Right kidney (tissue), 9 donors: ENCODE measurements at places on chromosomes 3 and 15.

- DNase-seq: no peak
Measured at GRCh38 chr3:74353039-74353438, 261.4 kb downstream of the CNTN3 start.

DNA sequence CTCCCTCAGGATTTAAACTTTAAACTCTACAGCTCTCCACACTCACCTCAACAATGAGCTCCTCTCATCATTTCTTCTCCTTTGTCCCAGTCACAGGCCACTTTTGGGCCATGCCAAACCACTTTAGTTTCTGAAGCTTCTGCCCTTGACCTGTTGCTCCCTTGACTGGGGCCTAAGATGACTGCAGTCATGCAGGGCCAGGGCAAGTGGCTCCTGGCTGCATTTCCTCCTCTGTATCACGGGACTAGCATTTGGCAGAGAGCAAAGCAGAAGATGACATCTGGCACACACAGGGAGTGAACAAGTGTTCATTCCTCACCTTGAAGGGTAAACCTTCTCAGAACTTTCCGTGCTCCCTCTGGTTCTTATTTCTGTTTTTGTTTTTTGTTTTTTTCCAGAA, 136.9 kb downstream of the PDE8A start:
- DNase-seq: no peak

GRCh38 chr3:178498871-178499270, 37.4 kb upstream of the KCNMB2 start:
- DNase-seq: no peak

- DNase-seq: no peak
Measured at GRCh38 chr3:77414881-77415280, 375.0 kb downstream of the ROBO2 start.

DNA sequence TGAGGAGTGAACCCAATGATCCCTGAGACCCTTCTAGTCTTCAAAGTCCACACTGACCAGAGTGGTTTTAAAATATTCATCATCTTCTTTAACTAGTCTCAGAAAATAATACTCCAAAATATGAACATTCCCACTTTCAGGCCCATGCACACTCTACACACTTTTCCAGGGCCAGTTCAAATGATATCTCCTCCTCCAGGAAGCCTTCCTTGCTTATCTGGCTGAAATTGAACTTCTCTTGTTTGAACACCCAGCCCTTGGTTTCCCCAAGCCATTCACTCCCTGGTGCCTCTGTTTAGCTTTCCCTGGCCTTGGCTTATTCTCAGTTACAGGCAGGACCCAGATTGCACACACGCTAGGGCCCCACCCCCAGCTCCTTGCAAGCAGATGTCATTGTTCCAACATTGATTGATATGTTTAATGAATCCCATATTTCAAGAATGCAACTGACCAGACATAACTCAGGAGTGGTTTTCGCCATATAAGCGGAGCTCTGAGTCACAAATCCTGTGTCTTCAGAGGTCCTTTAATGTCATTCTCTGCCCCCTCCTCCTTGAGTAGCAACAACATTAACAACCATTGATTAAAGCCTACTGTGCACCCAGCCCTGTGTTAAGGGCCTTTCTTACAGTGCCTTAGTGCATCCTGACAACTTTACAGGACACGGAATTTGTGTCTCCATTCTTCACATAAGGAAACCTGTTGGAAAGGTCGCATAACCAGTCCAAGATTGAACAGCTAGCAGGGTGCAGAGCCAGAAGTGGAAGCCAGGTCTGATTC, 2.1 kb downstream of the ITGA11 start:
- no peak for DNase-seq

GRCh38 chr3:53566461-53567145, 72.2 kb downstream of the CACNA1D start:
- no peak for DNase-seq

- DNase-seq: no peak
Measured at GRCh38 chr3:114374433-114374990, 80.7 kb downstream of the TIGIT start.

DNA sequence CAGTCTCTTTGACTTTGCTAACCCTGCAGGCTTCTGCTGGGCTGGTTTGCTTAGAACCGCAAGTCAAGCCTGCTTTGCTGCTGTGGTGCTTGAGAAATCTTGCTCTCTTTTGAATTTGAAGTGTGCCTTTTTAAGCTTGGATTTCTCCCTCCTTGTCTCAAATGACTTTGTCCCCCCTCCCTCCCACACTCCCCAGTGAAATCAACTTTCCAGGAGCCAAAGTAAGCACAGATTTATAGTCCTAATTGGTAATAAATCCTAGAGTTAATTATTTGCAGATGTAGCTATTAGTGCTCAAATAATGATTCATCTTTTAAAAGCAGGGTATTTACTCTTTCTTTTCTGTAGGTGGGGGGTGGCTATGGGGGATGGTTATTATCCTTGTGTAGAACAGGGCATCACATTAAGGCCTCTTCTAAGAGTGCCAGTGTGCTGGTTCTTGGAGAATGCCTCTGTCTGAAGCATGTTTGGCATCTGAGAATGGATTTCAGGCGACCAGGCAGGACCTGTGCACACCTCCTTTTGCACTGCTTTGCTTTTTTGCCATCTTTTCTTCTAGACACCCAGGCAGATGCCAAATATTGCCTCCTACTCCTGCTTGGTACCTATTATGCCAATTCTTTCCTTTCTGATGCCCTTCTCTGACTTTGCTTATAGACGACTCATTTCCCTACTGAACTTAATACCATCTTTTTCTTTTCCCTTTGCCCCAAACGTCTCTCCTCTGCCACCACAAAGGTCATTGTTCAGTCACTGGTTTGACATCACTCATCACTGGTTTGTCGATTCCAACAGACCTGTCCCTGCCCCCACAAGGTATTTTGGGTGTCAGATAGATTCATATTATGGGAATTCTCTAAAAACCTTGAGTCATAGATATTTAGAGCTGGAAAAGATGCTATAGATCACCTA, 50.7 kb downstream of the CLDN11 start:
- DNase-seq: peak; percentile 46

DNA sequence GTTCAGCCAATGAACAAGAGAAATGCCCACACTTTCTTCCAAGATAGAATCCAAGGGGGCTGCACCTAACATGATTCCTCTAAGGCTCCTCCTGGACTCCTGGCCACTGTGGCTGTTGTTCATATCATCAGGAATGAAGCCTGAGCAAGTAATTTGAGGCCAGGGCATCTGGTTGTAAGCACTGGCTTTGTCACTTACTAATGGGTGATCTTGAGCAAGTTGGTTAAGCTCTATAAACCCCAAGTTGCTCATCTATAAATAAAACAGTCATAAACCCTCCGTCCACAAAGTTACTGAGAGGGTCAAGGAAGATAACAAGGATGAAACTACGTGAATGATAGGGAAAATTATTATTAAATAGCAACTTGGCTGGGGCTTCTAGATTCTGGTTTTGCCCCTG, 58.3 kb downstream of the CDC25A start:
- no peak for DNase-seq

- no peak for DNase-seq
Measured at GRCh38 chr3:4310971-4311370, 7.8 kb downstream of the SETMAR start.

- no peak for DNase-seq
Measured at GRCh38 chr3:122944671-122945161, 82.8 kb downstream of the SEMA5B start.

GRCh38 chr15:32701863-32702262, 15.9 kb upstream of the GREM1 start:
- no peak for DNase-seq

DNA sequence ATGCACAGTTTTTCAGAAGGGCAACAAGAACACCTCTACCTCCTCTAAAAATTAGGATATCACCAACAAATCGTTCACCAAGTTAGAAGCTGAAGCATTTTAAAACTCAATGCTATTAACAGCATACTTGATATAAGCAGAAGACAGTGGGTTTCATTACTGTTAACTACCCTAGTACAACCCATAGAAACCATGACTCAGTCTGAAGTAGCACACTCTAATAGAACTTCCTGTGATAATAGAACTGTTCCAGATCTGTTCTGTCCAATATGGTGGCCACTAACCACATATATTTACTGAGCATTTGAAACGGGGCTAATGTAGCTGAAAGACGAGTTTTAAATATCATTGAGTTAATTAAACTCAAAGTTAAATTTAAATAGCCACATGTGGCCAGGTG, 1075.6 kb downstream of the FHIT start:
- no peak for DNase-seq

DNA sequence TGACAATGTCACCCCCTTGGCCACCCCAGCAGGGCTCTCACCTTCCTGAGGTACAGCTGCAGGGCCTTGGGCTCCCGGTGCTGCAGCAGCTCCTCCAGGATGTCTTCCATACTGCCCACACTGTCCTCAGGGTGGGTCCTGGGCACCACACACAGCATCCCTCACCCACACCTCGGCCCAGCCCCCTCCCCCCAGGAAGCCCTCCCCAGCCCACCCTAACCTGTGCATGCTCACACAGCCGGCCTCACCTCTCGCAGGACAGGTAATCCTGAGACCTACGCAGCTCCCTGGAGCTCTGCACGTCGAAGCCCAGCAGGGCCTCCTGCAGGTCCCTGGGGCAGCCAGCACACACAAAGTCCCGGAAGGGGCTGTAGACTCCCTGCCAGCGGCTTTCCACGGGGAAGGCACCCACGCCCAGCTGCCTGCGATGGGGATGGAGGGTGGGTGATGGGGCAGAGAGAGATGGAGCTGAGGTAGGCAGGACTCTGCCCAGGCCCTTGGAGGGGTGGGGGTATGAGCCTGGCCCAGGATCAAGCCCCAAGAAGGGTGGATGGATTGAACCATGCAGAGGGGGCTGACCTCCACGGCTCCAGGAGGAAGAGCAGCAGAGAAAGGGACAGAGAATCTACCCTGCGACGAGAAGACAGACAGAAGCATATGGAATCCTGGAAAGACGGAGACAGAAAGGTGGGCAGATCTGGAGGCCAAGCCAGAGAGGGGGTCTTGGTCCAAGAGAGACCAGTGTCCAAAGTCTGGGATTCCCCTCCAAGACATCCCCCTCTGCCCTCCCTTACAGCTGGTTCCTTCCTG, 16.7 kb downstream of the ALS2CL start:
- peak; percentile 1 for DNase-seq

- DNase-seq: no peak
Measured at GRCh38 chr15:95994418-95994817, 336.1 kb upstream of the NR2F2 start.

DNA sequence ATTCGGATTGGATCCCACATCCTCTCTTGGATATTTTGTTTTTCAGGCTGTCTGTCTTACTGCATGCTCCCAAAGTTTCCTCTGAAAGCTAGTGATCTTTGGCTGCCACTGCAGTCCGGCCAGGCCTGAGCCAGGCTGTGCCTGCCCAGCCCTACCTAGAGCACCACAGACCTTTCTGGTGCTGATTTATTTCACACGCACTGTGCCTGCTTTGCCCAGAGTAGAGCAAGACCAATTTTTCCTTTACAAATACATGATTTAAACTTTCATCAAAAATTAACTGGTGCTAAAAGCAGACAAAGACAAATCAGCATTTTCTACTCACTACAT, 28.0 kb upstream of the NDUFB4 start:
- DNase-seq: no peak

- no peak for DNase-seq
Measured at GRCh38 chr3:155843569-155843968, 10.7 kb downstream of the SLC33A1 start.

GRCh38 chr3:61699622-61700021, 138.3 kb downstream of the PTPRG start:
- DNase-seq: no peak

GRCh38 chr15:68175526-68175925, 29.6 kb downstream of the CALML4 start:
- no peak for DNase-seq

DNA sequence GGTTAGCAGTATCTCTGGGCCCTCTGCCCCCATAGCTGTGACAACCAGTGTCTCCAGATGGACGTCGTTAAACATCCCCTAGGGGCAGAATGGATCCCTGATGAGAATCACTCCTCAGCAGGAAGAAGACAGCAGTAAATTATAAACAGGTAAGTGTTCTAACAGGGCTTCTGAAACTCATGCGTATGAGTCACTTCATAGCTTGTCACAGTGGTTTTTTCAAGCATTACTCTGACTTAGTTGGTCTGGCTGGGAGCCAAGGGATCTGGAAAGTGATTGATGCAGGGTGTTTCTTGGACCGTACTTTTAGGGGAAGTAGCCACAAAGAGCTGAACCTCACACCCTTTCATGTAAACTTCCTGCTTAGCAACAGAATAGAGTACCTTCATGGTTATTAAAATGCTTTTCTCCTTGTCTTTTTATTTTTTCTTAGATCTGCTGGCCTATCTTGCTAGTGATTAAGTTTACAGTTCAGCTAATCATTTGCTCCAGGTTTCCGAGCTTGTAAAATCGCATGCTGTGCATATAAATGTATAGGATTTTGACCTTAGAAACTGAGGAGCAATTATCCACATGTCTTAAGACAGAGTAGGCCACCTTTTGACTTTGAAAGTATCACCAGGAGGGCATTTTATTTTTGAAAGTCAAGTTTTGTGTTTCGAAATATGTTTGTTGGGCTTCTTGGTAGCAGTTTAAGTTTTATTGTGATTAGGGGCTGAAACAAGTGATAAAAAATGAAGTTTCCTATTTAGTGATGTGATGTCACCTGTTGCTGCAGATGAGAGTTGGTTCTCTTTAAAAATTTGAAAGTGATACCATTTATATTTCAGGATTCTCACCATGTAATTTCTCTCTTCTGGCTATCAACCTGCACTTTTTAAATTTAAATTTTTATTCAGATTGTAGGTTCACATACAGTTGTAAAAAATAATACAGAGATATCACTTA, 333.9 kb downstream of the PTPRG start:
- no peak for DNase-seq

GRCh38 chr3:11413071-11413470, 140.9 kb downstream of the ATG7 start:
- no peak for DNase-seq

GRCh38 chr3:194483850-194484249, 3.0 kb downstream of the ATP13A3 start:
- DNase-seq: no peak
